ENCODE measurements at places on chromosomes 1 and 21. TPM values are rescaled to one million over a fixed set of nuclear protein-coding genes. Genes with fewer than 3 reads are reported as not detected.

The PROK1 gene
- total RNA-seq = not detected

The FAM3B gene
- total RNA-seq = not detected

The FMN2 gene
- 13.8 TPM for total RNA-seq

The S100A5 gene
- total RNA-seq = not detected

The PTPRC gene
- total RNA-seq = not detected

The TMEM240 gene
- 5.5 TPM for total RNA-seq

The RPL22 gene
- 139 TPM for total RNA-seq

The AMPD1 gene
- not detected for total RNA-seq

The RAB7B gene
- 12.4 TPM for total RNA-seq

The KDF1 gene
- total RNA-seq = not detected

The GCSAML gene
- total RNA-seq = not detected

The NEGR1 gene
- 3.6 TPM for total RNA-seq

The DNASE2B gene
- not detected for total RNA-seq

The INSRR gene
- not detected for total RNA-seq

The TRIM58 gene
- total RNA-seq = under 0.01 TPM

The ZC3H12A gene
- 10.8 TPM for total RNA-seq

The GBP7 gene
- not detected for total RNA-seq

The WDTC1 gene
- 25.9 TPM for total RNA-seq

The CYP4A22 gene
- not detected for total RNA-seq

The GPR3 gene
- not detected for total RNA-seq

The KTI12 gene
- 12.4 TPM for total RNA-seq

The BCAS2 gene
- 55.9 TPM for total RNA-seq

The TRIM33 gene
- 28.1 TPM for total RNA-seq

The BATF3 gene
- total RNA-seq = 1.2 TPM

The ZNF648 gene
- not detected for total RNA-seq

The AADACL4 gene
- not detected for total RNA-seq
